Activated T-cell treated with anti-CD3 and anti-CD28 coated beads, Interleukin-2, amount 50 U/mL, for 4 hours (primary cell): ENCODE measurements at places on chromosomes 2 and 18. TPM values are rescaled to one million over a fixed set of nuclear protein-coding genes. Genes with fewer than 3 reads are reported as not detected.

Gene B4GALT6
- total RNA-seq: 1.3 TPM

Gene GAL3ST2
- total RNA-seq: 0.23 TPM

Gene ALPP
- total RNA-seq: not detected

Gene AMER3
- not detected for total RNA-seq

GRCh38 chr18:2898186-2898640 is 51.4 kb downstream of the EMILIN2 start:
- no peak for DNase-seq

- DNase-seq: no peak
Observed at GRCh38 chr18:12531749-12532148, 124.0 kb downstream of the PRELID3A start.

DNA sequence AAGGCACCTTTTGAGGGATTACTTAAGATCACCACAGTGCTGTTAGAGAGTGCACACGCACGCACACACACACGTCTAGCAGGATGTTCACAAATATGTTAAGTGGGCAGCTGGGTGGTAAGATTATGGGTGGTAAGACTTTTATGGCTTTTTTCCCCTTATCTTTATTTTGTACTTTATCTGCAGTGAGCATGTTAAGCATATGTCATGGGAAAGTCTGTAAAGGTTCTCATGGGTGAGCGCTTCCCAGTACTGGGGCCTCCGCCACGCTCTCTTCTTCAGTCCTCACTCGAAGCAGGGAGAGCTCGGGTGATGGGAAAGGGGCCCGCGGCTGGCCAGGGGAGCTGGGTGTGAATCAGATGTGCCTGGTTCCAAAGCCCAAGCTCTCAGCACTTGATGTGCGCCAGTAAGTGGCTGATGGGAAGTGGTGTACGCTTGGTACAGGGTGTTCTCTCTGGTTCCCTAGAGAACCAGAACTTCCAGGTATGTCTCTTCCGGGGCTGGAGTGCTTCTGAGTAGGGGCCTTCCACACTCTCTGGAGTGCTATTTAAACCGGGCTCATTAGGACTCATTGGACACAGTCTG is 83.9 kb upstream of the YWHAQ start:
- DNase-seq: no peak
